ENCODE measurements at places on chromosomes 3 and 15. TPM values are rescaled to one million over a fixed set of nuclear protein-coding genes. Genes with fewer than 3 reads are reported as not detected.

PLSCR5 gene
- total RNA-seq, result not detected

GRCh38 chr3:42613462-42613861, 13.0 kb downstream of the NKTR start:
- no peak overlapping the region for H3K27ac ChIP-seq
- DNase-seq, result no peak
- H3K4me3 ChIP-seq, result no peak overlapping the region
- no peaks in the 10 kb centered on the region for H3K27me3 ChIP-seq
- peaks cover 3% of the 10 kb centered on the region for H3K4me1 ChIP-seq

- no peak for DNase-seq
- no peaks in the 10 kb centered on the region for H3K36me3 ChIP-seq
- no peak overlapping the region for H3K4me3 ChIP-seq
- H3K4me1 ChIP-seq, result no peaks in the 10 kb centered on the region
- no peak overlapping the region for H3K27ac ChIP-seq
- H3K27me3 ChIP-seq, result no peaks in the 10 kb centered on the region
Measured at GRCh38 chr3:40951636-40952035, 247.7 kb upstream of the CTNNB1 start.

GRCh38 chr3:106261396-106261795, 392.6 kb upstream of the CBLB start:
- no peak overlapping the region for H3K27ac ChIP-seq
- H3K4me3 ChIP-seq, result no peak overlapping the region
- peaks cover 7% of the 10 kb centered on the region for H3K36me3 ChIP-seq
- H3K4me1 ChIP-seq, result no peaks in the 10 kb centered on the region
- no peaks in the 10 kb centered on the region for H3K27me3 ChIP-seq

GRCh38 chr15:65646486-65646885, 24.7 kb downstream of the SLC24A1 start:
- H3K4me3 ChIP-seq, result no peak overlapping the region
- H3K4me1 ChIP-seq, result peaks cover 9% of the 10 kb centered on the region
- H3K27ac ChIP-seq, result no peak overlapping the region
- no peaks in the 10 kb centered on the region for H3K27me3 ChIP-seq
- DNase-seq, result no peak

DNA sequence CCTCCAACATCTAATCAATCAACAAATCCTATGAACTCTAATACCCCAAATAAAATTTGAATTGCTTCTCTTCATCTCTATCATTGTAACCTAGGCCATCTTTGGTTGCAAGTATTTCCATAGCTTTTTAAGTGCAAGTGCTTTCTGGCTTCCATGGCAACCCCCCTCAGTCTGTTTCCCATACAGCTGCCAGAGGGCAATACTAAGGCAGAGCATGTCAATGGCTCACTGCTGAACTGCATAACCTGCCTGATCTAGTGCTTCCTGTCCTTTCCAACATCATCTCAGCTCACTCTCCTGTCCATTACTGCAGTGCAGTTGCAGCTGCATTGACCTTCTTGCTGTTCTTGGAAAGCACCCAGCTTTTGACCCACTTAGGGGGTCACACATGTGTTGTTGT, 198.4 kb downstream of the WNT5A start:
- H3K36me3 ChIP-seq, result no peaks in the 10 kb centered on the region
- no peaks in the 10 kb centered on the region for H3K27me3 ChIP-seq

- no peaks in the 10 kb centered on the region for H3K36me3 ChIP-seq
- H3K27me3 ChIP-seq, result no peaks in the 10 kb centered on the region
- H3K4me3 ChIP-seq, result no peak overlapping the region
- DNase-seq, result no peak
Measured at GRCh38 chr15:94412979-94413746, 181.8 kb downstream of the MCTP2 start.

DNA sequence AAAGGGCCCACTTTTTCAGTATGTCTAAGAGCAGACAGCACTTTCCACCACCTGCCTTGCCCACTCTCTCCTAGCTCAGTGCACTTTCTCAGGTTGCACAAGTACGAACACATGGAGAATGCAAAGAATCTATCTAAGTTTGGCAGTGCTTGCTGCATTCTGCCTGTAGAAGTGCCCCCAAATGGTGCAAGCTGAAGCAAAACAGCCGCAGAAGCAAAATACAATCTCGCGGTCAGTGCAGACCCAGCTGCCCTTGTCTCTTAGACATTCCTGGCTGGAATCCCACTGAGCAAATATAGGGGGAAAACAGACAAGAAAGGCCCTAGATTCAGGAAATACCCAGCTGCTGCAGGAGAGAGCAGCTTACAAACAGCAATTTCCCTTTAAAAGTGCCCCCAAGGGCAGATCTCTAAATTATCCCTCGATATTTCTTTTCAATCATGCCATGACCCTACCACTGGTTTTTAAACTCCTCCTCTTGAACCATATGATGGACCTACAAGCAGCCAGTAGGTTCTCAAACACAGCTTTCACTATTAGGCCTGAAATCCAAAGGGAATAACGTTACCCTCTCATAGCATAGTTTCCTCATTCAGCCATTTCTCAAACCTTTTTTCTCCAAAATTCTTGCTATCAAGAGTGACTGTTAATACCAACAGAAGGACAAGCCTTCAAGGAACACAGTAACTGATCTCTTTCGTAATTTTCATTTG, 67.0 kb downstream of the TNIK start:
- DNase-seq, result no peak
- H3K36me3 ChIP-seq, result no peaks in the 10 kb centered on the region
- H3K27ac ChIP-seq, result peak overlapping the region; percentile 46
- no peak overlapping the region for H3K4me3 ChIP-seq
- H3K4me1 ChIP-seq, result peaks cover 19% of the 10 kb centered on the region
- no peaks in the 10 kb centered on the region for H3K27me3 ChIP-seq

DNA sequence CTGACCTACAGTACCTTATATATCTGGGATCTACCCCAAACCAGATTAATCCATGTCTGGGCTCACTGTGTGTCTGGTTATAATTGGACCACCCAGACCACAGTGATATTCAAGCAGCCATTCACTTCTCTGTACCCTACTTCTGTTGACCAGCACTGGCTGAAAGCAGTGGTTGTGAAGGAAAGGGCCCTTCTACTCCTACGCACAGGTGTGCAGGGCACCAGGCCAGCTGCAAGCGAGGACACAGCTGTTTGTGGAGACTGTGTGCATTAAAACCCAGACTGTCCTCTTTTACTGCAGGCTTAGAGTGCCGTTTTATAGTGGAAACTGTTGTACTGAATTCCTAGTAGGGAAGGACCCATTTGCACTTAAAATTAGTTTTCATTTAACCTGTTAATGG, 29.5 kb downstream of the CTDSPL start:
- no peaks in the 10 kb centered on the region for H3K27me3 ChIP-seq
- H3K27ac ChIP-seq, result no peak overlapping the region
- no peak for DNase-seq
- H3K4me3 ChIP-seq, result no peak overlapping the region

DNA sequence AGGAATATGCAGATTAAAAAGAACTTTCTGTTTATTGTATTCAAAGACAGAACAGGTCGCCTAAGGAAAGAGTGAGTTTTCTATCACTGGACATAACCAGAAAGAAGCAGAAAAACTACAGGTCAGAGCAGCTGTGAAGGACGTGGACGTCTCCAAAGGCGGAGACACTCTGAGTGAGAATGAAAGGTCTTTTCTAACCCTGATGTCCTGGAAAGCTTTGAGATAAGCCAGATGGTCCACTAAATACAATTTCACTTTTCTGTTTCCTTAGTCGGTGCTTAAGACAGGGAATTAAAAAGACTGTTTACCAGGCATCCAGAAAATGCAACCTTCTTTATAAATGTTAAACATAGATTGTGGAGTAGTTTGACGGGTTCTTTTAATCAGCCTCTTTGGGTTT, 360.4 kb downstream of the FGF12 start:
- H3K27me3 ChIP-seq, result no peaks in the 10 kb centered on the region
- H3K4me3 ChIP-seq, result no peak overlapping the region
- no peak for DNase-seq
- H3K4me1 ChIP-seq, result no peaks in the 10 kb centered on the region
- H3K36me3 ChIP-seq, result no peaks in the 10 kb centered on the region

DNA sequence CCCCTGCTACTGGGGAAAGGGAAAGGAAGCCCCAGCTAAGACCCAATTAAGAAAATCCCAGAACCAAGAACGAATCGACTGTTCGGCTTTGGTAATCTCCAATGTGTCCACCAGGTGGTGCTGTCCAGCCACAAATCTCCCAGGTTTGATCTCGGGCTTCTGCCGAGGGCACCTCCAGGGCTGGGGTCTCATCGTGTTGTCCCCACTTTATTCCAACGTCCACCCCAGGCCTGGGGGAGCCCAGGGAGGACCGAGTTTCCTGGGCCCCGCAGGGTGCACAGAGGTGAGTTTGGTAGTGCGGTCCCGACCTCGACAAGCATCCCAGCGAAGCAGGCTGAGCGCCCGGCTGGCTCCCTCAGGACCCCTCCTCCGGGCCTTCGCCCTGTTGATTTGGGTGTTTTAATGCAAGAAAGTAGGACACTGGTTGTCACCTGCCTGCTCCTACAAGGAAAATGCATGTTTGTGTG, 185.1 kb downstream of the GOLGA6L6 start:
- H3K4me1 ChIP-seq, result no peaks in the 10 kb centered on the region
- H3K4me3 ChIP-seq, result no peak overlapping the region
- no peaks in the 10 kb centered on the region for H3K27me3 ChIP-seq
- H3K27ac ChIP-seq, result no peak overlapping the region
- no peaks in the 10 kb centered on the region for H3K36me3 ChIP-seq

- no peak overlapping the region for H3K27ac ChIP-seq
- no peak for DNase-seq
- H3K4me3 ChIP-seq, result no peak overlapping the region
- H3K27me3 ChIP-seq, result peaks cover 2% of the 10 kb centered on the region
- no peaks in the 10 kb centered on the region for H3K4me1 ChIP-seq
Measured at GRCh38 chr3:195003006-195003892, 267.7 kb downstream of the XXYLT1 start.

- no peaks in the 10 kb centered on the region for H3K36me3 ChIP-seq
- no peak for DNase-seq
- H3K27ac ChIP-seq, result no peak overlapping the region
Measured at GRCh38 chr3:188041193-188041592, 112.8 kb upstream of the LPP start.

DNA sequence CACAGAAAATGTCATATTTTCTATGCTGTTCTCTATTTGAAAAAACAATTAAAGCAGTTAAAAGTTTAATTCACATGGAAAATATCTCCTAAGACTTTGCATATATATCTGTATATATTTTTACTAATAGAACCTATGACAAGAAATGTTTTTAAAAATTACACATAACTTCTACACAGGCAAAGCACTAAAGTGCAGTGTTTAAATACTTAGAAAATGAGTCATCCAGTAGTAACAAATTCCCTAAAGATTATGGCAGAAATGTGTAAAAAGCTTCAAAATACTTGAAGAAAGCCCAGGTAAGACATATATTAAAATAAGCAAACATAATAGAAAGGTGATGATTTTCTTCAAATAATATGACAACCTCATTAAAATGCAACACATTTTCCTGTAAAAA, 236.6 kb downstream of the TBC1D5 start:
- H3K27me3 ChIP-seq, result no peaks in the 10 kb centered on the region
- no peak for DNase-seq
- H3K27ac ChIP-seq, result no peak overlapping the region

- no peaks in the 10 kb centered on the region for H3K27me3 ChIP-seq
- H3K4me3 ChIP-seq, result peak overlapping the region; percentile 86
- no peaks in the 10 kb centered on the region for H3K4me1 ChIP-seq
- H3K27ac ChIP-seq, result peak overlapping the region; percentile 91
Measured at GRCh38 chr3:193593668-193594030, 641 bp downstream of the OPA1 start.

GRCh38 chr3:156299569-156299968, 179.2 kb downstream of the KCNAB1 start:
- no peak overlapping the region for H3K27ac ChIP-seq
- H3K4me1 ChIP-seq, result no peaks in the 10 kb centered on the region
- no peaks in the 10 kb centered on the region for H3K27me3 ChIP-seq
- no peak overlapping the region for H3K4me3 ChIP-seq
- no peaks in the 10 kb centered on the region for H3K36me3 ChIP-seq

- H3K4me1 ChIP-seq, result no peaks in the 10 kb centered on the region
- no peak for DNase-seq
- no peak overlapping the region for H3K27ac ChIP-seq
- no peaks in the 10 kb centered on the region for H3K27me3 ChIP-seq
- no peaks in the 10 kb centered on the region for H3K36me3 ChIP-seq
- no peak overlapping the region for H3K4me3 ChIP-seq
Measured at GRCh38 chr3:127853681-127854080, 31.4 kb upstream of the MGLL start.

DNA sequence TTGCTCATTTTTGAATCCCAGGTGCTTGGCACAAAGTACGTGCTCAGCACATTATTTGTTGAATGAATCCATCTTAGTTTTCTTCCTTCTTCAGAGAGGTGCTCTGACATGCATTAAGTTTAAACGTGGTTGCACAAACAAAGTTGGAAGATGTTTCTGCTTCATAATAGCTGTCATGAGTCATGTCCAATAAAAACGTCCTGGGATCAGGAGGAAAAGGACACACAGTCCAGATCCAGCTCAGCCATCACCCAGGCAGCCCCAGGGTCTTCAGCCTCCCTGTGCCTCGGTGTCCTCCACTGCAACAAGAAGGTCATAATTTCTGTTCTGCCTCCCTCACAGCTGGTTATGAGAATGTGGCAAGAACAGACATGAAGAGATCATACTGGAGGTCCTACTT, 55.4 kb downstream of the CCNL1 start:
- H3K36me3 ChIP-seq, result no peaks in the 10 kb centered on the region
- peaks cover 36% of the 10 kb centered on the region for H3K4me1 ChIP-seq
- DNase-seq, result no peak
- H3K4me3 ChIP-seq, result no peak overlapping the region

DNA sequence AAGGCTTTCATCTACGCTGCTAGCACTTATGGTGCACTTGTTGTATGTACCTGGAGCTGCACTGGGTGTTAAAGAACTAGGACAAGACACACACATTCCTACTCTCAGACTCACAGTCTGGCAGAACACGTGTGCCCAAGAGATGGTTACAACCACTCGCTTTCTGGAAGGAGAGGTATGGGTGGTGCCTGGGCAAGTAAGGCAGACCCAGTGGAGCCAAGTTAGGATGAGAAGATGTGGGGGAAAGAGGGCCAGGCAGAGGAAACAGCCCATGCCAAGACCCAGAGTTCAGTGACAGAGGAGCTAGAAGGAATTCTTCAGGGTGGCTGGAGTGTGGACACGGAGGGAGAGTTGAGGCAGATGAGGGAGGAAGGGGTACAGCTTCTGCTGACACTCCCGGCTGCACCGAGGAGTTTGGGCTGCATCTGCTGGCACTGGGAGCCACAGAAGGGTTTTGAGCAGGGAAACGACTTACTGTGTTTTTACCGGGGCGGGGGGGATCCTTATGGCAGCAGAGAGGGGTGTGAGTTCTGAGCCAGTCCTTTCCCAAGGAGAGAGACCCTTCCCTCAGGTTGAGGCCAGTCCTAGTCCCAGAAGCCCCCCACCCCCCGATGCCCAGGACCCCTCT, 59.0 kb downstream of the GRIP2 start:
- peaks cover 13% of the 10 kb centered on the region for H3K36me3 ChIP-seq
- H3K4me1 ChIP-seq, result peaks cover 6% of the 10 kb centered on the region
- no peak overlapping the region for H3K4me3 ChIP-seq
- no peak overlapping the region for H3K27ac ChIP-seq
- DNase-seq, result no peak
- no peaks in the 10 kb centered on the region for H3K27me3 ChIP-seq
